ENCODE measurements at places on chromosomes 4 and X. TPM values are rescaled to one million over a fixed set of nuclear protein-coding genes. Genes with fewer than 3 reads are reported as not detected.

- no peak overlapping the region for H3K4me3 ChIP-seq
- H3K27ac ChIP-seq: peak overlapping the region; percentile 39
- peaks cover 13% of the 10 kb centered on the region for H3K4me1 ChIP-seq
- no peaks in the 10 kb centered on the region for H3K36me3 ChIP-seq
- no peak for DNase-seq
Observed at GRCh38 chr4:107600983-107601382, 119.1 kb downstream of the PAPSS1 start.

Gene SSX1
- not detected for total RNA-seq

DNA sequence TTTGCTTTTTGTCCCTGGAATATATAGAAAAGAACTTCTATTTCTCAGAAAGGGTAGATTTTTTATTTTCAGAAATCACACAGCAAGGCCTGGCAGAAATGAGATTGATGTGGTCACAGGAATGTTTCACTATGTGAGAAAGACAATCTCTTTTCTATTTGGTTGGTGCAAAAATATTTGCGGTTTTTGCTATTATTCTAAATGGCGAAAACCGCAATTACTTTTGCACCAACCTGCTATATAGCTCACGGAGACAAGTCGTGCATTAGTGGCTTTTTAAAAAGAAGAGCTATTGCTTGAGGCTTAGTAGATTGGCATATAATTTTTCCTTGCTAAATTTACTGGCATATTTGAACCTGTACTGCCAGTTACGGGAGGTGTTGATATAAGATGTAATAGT, 100.4 kb downstream of the ITM2A start:
- H3K4me3 ChIP-seq: no peak overlapping the region
- no peaks in the 10 kb centered on the region for H3K27me3 ChIP-seq
- H3K27ac ChIP-seq: no peak overlapping the region
- H3K36me3 ChIP-seq: no peaks in the 10 kb centered on the region
- H3K4me1 ChIP-seq: no peaks in the 10 kb centered on the region

Gene CCSER1
- total RNA-seq: not detected

DNA sequence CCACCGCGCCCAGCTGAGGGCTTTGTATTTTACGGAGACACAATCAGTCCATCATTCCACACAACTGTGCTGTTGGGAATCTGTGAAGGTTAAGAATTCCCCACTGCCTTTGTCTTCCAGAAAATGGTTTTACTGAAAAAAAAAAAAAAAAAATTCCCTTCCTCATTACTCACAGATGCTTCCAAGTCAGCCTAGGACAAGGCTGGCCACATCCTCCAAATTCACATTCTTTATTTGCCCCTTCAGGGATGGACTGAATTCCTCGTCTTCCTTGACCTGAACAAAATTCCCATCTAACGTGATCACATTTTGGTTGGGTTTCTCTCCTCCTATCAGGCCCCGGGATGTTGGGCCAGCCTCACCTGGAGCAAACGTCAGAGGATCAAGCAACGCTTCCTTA, 130.3 kb downstream of the DHRSX start:
- peaks cover 3% of the 10 kb centered on the region for H3K4me1 ChIP-seq
- H3K36me3 ChIP-seq: no peaks in the 10 kb centered on the region
- no peak overlapping the region for H3K4me3 ChIP-seq
- H3K27me3 ChIP-seq: no peaks in the 10 kb centered on the region
- DNase-seq: no peak

DNA sequence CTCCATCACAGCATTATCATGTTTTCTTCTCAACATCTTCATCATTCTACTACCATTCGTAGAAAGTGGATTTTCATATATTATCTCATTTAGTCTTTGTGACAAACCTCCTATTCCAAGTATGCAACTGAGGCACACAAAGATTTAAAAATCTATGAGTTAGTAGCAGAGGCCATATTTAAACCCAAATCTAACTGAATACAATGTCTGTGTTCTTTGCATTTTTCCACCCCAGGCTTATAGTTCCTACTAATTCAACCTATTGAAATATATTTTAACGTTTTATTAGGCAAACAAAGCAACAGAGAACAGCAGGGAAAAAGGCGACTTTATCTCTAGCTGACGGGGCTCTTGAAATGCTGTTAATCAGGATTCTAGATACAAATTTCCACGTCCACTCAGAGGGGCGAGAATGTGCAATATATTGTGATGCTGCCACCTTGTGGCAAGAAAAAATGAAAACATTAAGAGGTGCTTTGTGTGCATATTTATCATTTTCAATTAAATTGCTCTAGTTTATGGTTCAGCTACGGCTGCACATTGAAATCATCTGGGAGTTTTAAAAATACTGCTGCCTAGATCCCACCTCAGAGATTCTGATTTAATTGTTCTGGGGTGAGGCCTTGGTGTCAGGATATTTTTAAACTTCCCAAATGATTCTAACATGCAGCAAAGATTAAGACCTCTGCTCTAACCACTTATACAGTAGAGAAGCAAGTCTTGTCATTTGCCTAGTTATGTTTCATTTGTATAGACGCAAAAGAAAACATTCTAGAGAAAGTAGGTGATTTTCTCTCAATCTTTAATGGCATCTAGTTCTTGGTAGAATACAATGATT, 315.9 kb downstream of the MAPK10 start:
- no peaks in the 10 kb centered on the region for H3K27me3 ChIP-seq
- no peaks in the 10 kb centered on the region for H3K36me3 ChIP-seq
- no peak overlapping the region for H3K4me3 ChIP-seq

- H3K36me3 ChIP-seq: peaks cover 6% of the 10 kb centered on the region
- H3K4me3 ChIP-seq: peak overlapping the region; percentile 79
- DNase-seq: no peak
- H3K27ac ChIP-seq: peak overlapping the region; percentile 83
- no peaks in the 10 kb centered on the region for H3K27me3 ChIP-seq
Observed at GRCh38 chrX:120560405-120560841, 339 bp downstream of the CUL4B start.

DNA sequence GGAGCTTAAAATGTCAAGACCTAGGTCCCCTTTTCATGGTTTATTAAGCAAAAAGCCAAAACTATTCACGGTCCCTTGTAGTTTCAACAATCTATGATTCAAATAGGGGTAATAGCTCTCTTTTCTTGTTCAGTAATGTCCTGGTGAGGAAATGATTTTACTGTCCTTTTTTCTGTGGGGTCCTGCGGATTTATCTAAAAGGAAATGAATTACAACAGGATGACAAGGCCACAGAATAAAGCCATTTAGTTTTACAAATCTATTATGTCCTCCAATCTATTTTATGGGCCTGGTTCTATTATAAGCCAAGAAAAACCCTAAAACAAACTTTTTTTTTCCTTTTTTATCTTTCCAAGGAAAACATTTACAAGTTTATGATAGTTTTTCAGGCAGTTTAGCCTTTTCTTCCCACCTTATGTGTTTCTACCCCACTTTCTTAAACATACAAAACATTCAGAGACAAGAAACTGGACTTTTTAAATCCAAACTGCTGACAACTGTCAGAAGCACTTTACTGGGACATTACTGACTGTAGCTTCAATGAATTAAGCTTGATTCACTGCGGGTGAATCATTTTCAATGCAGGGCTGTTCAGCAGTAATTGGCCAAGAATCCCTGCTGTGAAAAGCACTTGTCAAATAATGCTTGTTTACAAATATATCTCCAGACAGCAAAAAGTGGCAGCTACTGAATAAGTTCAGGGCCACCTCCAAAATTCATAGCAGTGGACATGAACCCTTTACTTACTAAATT, 4.3 kb downstream of the EPHA5 start:
- DNase-seq: peak; percentile 49
- H3K4me3 ChIP-seq: no peak overlapping the region
- peak overlapping the region; percentile 9 for H3K27ac ChIP-seq
- H3K27me3 ChIP-seq: peaks cover 20% of the 10 kb centered on the region

- H3K4me3 ChIP-seq: peak overlapping the region; percentile 19
- no peaks in the 10 kb centered on the region for H3K36me3 ChIP-seq
- H3K4me1 ChIP-seq: peaks cover 13% of the 10 kb centered on the region
- DNase-seq: no peak
Observed at GRCh38 chr4:23890369-23891063, 669 bp upstream of the PPARGC1A start.

Gene BTK
- not detected for total RNA-seq

Gene TLR1
- 2.4 TPM for total RNA-seq

Gene CFP
- total RNA-seq: 0.29 TPM

GRCh38 chr4:8128100-8128856, 30.3 kb downstream of the ABLIM2 start:
- H3K4me1 ChIP-seq: no peaks in the 10 kb centered on the region
- no peak overlapping the region for H3K4me3 ChIP-seq
- peaks cover 7% of the 10 kb centered on the region for H3K27me3 ChIP-seq
- DNase-seq: no peak
- no peaks in the 10 kb centered on the region for H3K36me3 ChIP-seq

DNA sequence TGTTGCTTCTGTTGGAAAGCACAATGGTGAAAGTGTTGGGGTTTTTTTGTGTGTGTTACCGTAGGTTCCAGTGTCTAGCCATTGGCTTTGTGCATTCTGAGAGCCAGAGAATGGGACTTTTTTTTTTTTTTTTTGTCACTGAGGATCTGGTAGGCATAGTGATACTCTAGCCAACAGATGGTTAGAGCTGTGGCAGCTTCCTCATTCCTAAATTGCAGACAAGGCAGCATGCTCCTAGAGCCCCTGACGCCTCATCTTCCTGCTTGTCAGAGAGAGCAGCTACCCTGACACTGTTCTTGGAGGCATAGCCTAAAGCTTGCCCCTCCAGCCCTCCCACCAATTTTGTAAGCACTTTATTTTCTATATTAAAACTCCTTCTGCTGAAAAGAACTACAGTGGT, 27.0 kb downstream of the ARHGEF9 start:
- H3K27ac ChIP-seq: no peak overlapping the region
- no peak for DNase-seq
- H3K36me3 ChIP-seq: no peaks in the 10 kb centered on the region
- no peaks in the 10 kb centered on the region for H3K27me3 ChIP-seq

GRCh38 chrX:140346729-140347128, 158.1 kb downstream of the SOX3 start:
- peak; percentile 23 for DNase-seq
- H3K27me3 ChIP-seq: no peaks in the 10 kb centered on the region
- H3K27ac ChIP-seq: no peak overlapping the region
- H3K36me3 ChIP-seq: no peaks in the 10 kb centered on the region
- H3K4me3 ChIP-seq: no peak overlapping the region
- H3K4me1 ChIP-seq: no peaks in the 10 kb centered on the region

- H3K27me3 ChIP-seq: no peaks in the 10 kb centered on the region
- DNase-seq: no peak
- no peaks in the 10 kb centered on the region for H3K36me3 ChIP-seq
- H3K4me1 ChIP-seq: no peaks in the 10 kb centered on the region
Observed at GRCh38 chr4:45147866-45148265, 421.5 kb upstream of the GNPDA2 start.

DNA sequence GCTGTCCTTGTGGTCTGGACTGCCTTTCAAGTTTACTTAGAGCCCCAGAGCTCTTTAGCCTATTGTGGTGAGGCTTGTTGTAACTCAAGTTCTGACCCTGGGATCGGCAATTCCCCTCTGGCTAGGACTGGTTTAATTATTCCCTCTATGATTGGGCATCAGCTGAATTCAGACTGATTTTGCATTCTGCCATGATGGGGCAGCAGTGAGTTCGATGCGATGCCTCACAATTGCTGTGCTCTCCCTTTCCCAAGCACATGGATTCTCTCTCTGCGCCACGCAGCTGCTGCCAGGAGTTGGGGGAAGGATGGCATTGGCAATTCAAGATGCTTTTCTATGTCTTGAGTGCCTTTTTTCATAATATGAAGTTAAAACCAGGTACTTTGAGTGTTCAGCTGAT, 327.8 kb upstream of the CXorf51B start:
- no peaks in the 10 kb centered on the region for H3K4me1 ChIP-seq
- no peak overlapping the region for H3K27ac ChIP-seq

DNA sequence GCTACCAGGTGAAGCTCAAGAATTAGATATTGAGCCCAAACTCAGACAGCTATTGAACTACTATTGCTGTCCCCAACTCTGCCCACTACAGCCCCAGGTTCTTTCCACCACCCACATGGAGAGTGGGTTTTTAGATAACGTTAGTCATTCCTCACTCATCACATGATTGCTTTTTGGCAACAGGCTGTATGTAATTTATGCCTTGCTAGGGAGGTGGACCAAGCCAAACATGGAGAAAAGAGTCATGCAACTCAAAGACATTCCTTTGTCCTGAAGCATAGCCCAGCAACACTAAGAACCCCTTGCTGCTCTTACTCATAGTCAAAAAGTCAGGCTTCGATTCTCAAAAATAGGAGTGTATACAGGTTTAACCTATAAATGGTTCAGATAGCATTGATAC, 275.9 kb upstream of the VCX3A start:
- no peaks in the 10 kb centered on the region for H3K4me1 ChIP-seq
- H3K27ac ChIP-seq: no peak overlapping the region
- no peaks in the 10 kb centered on the region for H3K36me3 ChIP-seq
- H3K27me3 ChIP-seq: no peaks in the 10 kb centered on the region

GRCh38 chr4:127852661-127853060, 28.0 kb upstream of the PLK4 start:
- H3K27me3 ChIP-seq: no peaks in the 10 kb centered on the region
- H3K4me3 ChIP-seq: no peak overlapping the region
- no peaks in the 10 kb centered on the region for H3K36me3 ChIP-seq
- H3K4me1 ChIP-seq: peaks cover 15% of the 10 kb centered on the region
- no peak for DNase-seq
- H3K27ac ChIP-seq: no peak overlapping the region

GRCh38 chr4:171117457-171117856, 695.7 kb upstream of the GALNTL6 start:
- H3K27ac ChIP-seq: no peak overlapping the region
- H3K4me1 ChIP-seq: no peaks in the 10 kb centered on the region
- H3K4me3 ChIP-seq: no peak overlapping the region
- DNase-seq: no peak

Gene AMTN
- total RNA-seq: not detected

DNA sequence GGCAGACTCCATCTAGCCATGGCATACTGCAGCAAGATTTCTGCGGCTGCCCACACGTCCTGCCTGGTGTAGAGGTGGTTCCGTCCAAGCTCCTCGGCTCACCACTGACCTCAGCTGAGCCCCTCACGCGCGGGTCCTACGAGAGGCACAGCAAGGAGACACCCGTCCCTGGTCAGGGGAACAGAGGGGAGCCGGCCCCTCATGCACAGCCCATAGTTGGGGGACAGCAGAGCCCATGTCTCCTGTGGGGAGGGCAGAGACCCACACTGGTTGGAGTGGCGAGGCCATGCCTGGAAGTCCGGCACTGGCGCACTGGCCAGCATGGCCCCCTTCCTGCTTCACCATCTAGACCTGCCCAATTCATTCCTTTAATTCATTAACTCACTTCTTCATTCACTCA, 80.8 kb downstream of the HTRA3 start:
- H3K27ac ChIP-seq: no peak overlapping the region
- no peak overlapping the region for H3K4me3 ChIP-seq
- peak; percentile 15 for DNase-seq
- peaks cover 12% of the 10 kb centered on the region for H3K27me3 ChIP-seq
- peaks cover 3% of the 10 kb centered on the region for H3K4me1 ChIP-seq

- H3K27me3 ChIP-seq: no peaks in the 10 kb centered on the region
- no peak overlapping the region for H3K27ac ChIP-seq
- no peak for DNase-seq
- no peaks in the 10 kb centered on the region for H3K36me3 ChIP-seq
- no peak overlapping the region for H3K4me3 ChIP-seq
- no peaks in the 10 kb centered on the region for H3K4me1 ChIP-seq
Observed at GRCh38 chr4:155434366-155434765, 57.6 kb upstream of the MAP9 start.

Gene ERAS
- not detected for total RNA-seq

- no peaks in the 10 kb centered on the region for H3K36me3 ChIP-seq
- peak; percentile 6 for DNase-seq
- no peak overlapping the region for H3K4me3 ChIP-seq
- no peak overlapping the region for H3K27ac ChIP-seq
Observed at GRCh38 chr4:103996637-103997036, 276.9 kb upstream of the TACR3 start.

All from osteoblast (primary cell).